Activated T-helper 1 cell treated with anti-CD3 and anti-CD28 coated beads, Interleukin-12 subunit alpha, Interleukin-12 subunit beta, Interleukin-2, Interleukin-4 antibody, amounts not matched to agents 30 ng/mL and 10 ng/mL and 1 ng/mL, durations not matched to agents 14 hours and 24 hours and 36 hours (primary cell): ENCODE measurements at places on chromosomes 3 and 15.
A peak's percentile ranks its signal among the peaks of the same experiment; 100 is the strongest.

DNA sequence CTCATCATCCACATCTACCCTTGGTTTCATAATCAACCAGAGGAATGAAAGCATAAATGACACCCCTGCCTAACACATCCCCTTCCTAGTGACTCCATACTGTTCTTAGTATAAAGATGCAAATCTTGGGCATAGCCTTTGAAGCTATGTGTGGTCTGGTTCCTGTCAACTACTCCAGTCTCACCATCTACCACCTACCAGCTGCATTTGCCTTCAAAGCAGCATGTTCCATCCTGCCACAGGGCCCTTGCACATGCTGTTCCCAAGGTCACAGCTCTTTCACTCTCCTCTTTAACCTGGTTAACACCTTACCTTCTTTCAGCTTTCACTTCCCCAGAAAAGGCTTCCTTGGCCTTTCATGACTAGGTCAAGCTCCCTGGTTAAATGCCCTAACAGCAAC lies 62.3 kb upstream of the ARHGEF3 start:
- DNase-seq, result no peak

DNA sequence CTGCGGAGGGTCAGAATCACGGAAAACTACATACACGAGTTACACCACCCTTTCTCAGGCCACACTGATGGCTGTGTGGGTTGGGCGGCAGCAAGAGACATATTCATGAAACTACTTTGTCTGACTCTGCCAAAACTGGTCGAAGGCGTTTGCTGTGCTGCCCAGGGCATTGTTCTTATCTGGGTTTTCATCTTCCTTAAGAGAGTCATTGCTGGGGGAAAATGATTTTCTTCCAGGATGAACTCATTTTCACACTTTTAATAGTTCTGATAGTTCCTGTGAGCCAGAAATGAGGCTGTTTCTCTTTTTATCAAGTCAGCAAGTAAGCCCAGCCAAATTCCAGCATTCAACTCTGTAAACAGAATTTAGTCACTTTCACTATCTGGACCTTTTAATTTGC lies 47.6 kb downstream of the TRIM71 start:
- DNase-seq, result no peak

GRCh38 chr15:98280284-98280975 lies 319.9 kb downstream of the ARRDC4 start:
- DNase-seq, result no peak

- no peak for DNase-seq
These were observed 36.0 kb downstream of the PHLDB2 start for GRCh38 chr3:111895071-111895470.

DNA sequence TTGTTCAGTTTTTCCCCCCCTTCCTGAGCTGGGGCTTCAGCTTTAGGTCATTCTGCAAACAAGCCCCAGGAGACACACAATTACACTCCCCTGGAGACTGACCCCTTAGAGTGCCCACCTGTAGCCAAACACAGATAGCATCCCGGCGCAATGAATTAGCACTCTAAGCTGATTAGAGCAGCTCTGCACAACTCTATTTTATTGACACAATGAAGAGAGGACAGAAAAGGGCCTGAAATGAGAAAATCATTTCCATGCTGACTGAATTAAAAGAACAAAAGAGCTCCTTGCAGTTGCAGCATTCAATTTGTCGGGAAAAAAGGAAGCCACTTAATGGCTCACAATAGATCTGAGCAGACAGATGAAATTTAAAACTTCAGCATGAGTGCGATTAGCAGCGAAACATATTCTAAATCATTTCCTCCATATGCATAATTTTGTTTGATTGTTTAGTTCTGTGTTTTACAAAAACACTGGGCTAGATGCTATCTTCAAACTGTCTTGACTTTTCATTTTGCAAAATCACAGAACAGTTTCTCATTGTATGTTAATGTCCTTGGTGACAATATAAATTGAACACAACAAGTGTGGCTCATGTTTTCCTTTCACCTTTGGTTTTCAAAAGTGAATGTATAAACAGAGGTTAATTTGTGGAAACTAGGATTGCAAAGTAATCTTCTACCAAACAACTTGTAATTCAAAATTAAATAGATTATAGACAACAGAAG lies 308.6 kb downstream of the MECOM start:
- no peak for DNase-seq

DNA sequence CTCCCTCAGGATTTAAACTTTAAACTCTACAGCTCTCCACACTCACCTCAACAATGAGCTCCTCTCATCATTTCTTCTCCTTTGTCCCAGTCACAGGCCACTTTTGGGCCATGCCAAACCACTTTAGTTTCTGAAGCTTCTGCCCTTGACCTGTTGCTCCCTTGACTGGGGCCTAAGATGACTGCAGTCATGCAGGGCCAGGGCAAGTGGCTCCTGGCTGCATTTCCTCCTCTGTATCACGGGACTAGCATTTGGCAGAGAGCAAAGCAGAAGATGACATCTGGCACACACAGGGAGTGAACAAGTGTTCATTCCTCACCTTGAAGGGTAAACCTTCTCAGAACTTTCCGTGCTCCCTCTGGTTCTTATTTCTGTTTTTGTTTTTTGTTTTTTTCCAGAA lies 136.9 kb downstream of the PDE8A start:
- no peak for DNase-seq

DNA sequence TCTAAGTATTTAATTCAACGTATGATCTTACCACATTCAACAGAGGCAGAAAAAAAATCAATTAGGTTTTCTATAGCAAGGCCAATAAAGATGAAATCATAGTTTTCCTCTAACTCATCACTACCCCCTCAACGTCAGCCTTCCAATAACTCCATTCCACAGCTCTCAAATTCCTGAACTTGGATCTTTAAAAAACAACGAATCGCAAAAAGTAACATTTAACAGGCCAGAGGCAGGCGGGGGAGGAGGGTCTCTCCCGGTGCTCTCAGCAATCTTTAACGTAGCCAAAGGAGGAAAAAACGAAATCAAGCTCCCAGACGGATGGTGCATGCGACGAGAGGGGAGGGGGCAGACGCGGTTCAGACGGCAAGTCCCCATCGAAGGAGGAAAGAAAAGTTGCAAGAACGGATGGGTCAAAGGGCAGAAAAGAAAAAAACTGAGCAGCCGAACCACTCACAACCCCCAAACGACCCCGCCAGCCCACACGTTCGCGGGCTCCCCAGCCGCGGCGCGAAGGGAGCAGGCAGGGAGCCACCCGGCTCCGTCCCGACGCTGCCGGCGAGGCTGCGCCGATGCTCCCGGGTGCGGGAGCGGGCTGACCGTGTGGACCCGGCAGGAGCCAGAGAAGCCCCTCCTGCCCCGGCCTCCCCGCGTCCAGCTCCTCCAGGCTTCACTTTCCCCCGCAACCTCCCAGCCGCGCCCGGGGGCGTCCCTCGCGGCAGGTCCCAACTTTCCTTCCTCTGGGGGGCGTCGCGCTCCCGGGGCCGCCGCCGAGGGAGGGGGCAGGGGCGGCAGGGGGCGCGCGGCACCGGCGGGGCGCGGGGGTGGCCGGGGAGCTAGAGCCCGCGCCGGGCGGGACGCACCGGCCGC lies 703 bp downstream of the PEAK1 start:
- DNase-seq, result peak; percentile 2

DNA sequence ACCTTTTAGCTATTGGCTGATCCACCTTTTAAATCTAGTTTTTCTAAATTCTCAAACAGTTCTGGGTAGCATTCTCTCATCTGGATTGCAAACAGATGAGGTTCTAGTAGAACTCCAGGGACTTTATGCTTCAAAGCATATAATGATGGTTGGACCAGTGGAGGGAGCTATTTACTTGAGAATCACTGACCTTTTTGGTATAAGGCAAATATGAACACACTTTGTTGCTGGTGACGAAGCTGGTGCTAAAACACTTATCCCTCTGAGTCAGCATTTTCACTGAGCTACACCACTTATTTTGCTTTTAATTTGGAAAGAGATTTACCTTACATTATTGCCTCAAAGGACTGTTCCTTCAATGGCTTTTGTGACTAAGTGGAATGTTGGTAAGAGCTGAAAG lies 58.6 kb upstream of the SLITRK3 start:
- DNase-seq, result no peak

- no peak for DNase-seq
These were observed 22.2 kb upstream of the JMJD7 start for GRCh38 chr15:41805711-41806110.

- DNase-seq, result no peak
These were observed 71.8 kb upstream of the SNRPA1 start for GRCh38 chr15:101366853-101367252.

GRCh38 chr15:75045332-75046015 lies 22.1 kb downstream of the PPCDC start:
- peak; percentile 30 for DNase-seq

GRCh38 chr3:40404591-40405198 lies 17.7 kb downstream of the ENTPD3 start:
- DNase-seq, result no peak

DNA sequence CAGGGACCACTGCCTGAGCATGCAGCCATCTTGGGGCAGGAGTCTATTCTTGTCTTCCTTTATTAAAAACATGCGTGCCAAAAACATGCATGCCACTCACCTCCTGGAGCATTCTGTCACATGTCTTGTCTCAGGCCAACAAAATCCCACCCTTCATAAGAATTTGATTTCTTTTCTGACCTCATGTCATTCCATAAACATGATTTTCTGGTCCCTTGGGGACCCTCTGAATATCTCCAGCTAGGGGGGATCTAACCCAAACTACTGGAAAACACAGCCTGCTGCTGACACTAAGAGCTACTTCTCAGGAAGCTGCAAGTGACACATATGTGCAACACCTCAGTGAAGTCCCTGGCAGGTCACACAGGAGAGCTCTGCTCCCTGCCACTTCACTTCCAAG lies 26.8 kb upstream of the NOX5 start:
- DNase-seq, result no peak

- DNase-seq, result no peak
These were observed 157.7 kb downstream of the SMAD6 start for GRCh38 chr15:66859688-66860253.

GRCh38 chr3:123622766-123623165 lies 37.9 kb upstream of the HACD2 start:
- no peak for DNase-seq

DNA sequence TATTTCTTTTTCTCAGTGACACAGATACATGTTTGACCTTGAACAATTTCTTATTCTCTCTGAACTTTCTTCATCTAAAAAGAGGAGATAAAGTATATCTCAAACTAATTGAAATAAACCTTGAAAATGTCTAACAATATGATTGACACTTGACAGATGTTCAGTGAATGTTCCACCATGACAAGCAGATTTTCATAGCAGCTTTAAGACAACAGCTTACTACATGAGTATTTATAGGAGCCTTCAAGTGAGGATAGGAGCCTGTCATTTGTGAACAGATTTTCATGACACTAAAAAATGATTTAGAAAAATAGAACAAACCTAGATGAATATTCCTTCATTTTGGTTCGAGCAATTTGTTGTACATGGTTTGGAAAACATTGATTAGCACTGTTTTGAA lies 13.3 kb downstream of the SYN2 start:
- DNase-seq, result no peak

GRCh38 chr3:101061312-101061711 lies 68.1 kb upstream of the ABI3BP start:
- DNase-seq, result no peak

DNA sequence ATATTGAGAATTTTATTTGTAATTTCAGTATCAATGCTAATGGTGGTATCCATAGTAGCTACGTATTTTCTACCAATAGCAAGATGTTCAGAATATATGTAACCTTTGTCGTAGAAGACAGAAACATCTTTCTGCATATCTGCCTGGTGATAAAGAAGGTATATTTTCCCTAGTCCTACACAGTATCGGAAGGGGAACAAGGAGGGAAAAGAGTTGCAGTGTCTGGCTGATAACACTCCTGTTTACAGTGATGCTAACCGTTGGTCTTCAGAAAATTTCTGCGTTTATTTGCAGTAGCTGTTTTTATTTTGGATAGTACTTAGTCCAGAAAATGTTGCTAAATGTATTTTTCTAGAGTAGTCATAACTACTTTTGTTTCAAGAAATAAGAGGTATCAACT lies 25.2 kb downstream of the TSC22D2 start:
- no peak for DNase-seq
